ENCODE measurements at places on chromosomes 4 and X.

DNA sequence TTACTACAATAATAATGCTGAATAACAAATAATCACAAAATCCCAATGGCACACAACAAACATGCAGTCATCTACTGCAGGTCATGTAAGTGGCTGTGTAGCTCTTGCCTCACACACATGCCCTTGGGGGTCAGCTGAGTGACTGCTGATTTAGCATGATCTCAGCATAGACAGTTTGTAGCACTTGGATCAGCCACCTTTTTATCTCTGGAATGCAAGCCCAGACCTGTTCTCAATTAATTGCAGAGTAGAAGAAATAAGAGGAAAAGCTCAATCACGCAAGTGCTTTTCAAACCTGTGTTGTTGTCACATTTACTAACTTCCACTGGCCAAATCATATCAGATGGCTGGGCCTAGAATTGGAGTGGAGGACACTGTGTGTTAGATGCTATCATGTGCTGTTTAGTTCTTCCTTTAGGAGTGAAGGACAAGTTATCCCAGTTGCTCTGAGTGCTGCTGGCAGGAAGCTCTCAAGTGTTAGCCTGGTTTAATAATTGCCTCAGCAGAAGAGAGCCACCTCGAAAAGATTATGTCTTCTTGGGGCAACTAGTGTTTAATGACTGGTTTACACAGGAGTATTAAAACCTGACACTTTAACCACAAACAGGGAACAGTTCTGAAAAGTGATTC is 128.3 kb upstream of the EPHA5 start:
- no peak for DNase-seq

- no peak for DNase-seq
Measured at GRCh38 chrX:118538386-118538785, 42.8 kb downstream of the DOCK11 start.

DNA sequence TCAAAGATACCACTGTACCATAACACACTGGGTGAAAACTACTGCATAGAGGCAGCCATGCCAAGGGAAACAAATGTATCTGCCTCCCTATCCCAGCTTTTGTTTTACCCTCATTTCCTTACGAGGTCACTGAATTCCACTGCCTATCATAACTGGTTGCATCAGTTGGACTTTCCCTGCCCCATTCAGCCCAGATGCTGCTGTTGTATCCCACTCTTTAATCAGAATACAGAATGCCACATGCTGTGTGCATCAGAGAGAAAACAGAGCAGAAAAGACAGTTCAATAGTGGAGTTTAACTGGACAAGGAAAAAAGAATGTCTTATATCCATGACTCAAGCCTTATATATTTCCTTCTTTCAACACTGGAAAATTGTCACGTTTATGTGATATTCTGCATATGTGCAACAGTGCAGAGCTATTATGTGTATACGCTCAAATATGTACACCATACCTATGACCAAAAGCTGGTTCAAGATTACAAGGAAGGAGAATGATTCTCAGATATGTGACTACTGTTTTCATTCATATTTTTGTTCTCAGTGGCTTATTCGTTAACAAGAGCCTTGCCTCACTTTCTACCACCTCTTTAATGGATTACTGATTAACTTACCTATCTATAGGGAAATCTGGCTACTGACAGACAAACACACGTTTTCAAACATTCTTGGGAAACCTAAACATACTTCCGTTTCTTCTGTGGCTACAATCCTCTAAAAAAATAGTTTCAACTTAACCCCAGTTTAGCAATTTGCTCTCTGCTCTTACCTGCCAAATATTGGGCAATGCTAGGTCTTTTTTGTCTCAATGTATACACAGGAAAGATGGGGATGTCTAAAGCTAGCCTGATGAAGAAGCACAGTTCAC is 378.9 kb downstream of the SMARCA1 start:
- no peak for DNase-seq

DNA sequence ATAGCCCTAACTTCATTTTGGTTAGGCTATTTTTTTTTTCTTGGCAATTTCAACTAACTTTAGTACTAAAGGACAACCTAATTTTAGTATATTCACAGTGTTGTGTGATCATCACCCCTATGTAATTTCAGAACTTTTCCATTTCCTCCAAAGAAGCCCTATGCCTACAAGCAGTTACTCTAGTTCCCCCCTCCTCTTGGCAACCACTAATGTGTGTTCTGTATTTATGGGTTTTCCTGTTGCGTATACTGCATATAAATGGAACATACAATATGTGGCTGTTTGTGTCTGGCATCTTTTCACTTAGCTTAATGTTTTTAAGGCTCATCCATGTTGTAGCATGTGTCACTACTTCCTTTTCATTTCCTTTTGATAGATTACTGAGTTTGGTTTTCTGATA is 57.6 kb downstream of the N4BP2 start:
- no peak for DNase-seq

DNA sequence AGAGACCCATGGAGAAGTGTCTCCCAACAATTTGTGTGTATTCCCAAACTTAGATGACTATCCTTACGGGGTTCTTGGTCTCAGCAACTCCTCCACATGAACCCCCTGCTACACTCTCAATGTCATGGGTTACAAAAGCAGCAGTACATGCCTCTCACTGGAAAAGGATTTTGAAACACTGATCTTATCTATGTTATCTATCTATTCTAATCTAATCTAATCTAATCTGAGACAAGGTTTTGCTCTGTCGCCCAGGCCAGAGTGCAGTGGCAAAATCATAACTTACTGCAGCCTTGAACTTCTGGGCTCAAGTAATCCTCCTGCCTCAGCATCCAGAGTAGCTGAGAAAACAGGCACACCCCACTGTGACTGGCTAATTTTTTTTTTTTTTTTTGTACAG is 19.3 kb downstream of the TSPAN5 start:
- DNase-seq: no peak

DNA sequence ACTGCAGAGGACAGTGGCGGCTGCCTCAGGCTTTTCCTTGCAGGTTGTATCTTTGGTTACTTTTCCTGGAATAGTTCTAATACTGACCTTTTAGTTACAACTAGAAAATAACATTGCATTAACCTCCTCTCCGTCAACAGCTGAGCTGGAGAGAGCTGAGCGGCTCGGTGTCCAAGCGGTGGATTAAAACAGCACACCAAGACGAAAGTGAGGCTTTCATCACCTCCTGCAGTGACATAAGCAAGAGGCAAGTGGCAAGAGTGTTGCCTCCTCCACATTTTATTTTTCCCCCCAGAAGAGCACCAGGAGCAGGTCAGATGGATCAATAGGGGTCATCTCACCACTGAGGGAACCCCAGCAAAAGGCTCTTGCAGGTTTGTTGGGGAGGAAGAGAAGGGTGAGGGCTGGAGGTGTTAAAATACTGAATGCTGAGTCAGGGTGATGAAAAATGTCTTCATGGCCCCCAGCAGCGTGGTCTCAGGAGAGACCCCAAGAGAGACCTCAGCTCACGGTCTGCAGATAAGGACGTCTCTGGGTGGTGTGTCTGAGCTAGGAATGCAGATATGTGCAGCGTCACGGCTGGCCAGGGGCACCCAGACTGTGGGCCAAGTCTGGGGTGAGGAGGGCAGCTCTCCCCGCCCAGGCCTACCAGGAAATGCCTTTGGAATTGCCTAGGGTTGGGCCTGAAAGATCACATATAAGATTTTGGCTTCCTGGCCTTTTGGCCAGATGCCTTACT is 50.3 kb downstream of the CASP3 start:
- DNase-seq: no peak

DNA sequence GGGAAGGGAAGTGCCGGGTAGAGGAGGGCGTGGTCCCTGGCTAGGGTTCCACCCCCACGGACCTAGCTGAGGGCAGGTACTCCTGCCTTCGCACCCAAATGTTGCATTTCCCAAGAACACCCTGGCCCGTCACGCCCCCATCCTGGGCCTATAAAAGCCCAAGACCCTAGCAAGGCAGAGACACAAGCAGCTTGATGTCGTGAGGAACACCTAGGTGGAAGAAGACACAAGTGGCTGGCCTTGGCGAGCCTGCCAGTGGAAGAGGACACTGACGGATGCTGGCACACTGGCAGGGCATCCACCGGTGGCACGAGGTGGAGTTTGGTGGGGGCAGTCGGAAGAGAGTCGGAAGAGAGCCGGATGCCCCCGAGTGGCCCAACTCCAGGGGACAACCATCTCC is 244.8 kb upstream of the CTSO start:
- no peak for DNase-seq

DNA sequence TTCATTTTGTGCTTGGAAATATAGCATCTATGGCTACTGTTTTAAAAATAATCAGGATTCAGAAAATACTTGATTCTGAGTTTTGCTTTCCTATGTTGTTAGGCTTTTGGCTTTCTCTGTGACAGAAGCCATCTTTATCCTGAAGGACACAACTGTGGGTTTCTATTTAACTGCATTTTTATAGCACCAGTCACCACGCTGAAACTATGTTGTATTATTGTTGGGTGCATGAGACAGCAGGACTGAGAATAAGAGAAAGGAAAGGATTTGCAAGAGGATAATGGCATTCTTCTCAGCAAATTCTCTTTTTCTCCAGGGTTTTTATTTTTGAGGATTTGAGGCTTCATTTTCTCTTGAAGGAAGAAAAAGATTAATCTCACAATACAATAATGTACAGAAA is 10.1 kb upstream of the NEUROG2 start:
- no peak for DNase-seq

GRCh38 chr4:159046683-159047082 is 56.2 kb upstream of the RAPGEF2 start:
- no peak for DNase-seq

DNA sequence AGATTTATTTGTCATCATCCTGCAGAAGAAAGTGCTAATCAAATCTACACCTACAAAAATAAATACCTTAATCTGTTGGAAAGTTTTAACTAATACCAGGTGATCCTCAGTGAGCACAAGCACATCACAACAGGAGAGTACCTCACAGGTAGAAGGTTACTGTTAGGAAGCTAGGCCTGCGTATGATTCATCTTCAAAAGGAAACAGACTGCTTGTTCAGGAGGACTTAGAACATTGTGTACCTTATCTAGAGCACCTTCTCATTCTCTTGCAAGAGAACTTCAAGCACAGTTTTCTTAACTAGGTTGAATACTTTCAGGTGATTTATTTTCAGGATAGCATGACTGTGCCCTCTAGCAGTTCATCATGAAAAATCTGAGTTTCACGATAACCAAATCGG is 54.2 kb downstream of the MND1 start:
- no peak for DNase-seq

GRCh38 chr4:65658117-65658516 is 12.2 kb downstream of the EPHA5 start:
- DNase-seq: no peak

DNA sequence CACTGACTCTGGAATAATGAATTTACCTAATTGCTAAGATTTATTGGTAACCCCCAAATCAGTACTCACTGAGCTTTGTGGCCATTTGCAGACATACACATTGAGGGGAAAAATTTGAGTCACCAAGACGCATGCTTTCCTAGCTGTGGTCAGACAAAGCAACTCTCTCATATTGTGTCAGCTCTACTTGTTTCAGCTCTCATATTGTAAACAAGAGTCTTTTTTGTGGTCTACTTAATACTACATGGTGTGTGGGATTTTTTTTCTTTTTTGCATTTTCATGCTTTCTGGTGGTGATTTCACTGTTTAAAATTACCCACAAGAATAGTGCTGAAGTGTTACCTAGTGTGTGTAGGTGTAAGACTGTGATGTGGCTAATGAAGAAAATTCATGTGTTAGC is 428.2 kb upstream of the GALNT7 start:
- no peak for DNase-seq

DNA sequence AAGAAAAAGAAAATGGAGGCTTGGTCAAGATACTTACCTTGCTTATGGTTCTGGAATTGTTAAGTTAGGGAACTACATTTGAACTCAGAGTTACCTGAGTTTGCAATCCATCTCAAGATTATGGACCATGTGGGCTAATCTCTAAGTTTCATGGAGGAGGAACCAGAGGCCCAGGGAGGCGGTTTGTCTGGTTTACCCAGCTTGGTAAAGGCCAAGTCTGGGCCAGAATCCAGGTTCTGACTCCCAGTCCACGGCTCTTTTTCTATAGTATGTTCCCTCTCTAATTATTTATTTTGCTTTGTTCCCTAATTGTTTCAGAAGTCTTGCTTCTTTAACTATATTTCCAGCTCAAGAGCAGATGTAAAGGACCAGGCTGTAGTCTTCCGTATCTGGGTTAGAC is 168.1 kb downstream of the FRAS1 start:
- no peak for DNase-seq

DNA sequence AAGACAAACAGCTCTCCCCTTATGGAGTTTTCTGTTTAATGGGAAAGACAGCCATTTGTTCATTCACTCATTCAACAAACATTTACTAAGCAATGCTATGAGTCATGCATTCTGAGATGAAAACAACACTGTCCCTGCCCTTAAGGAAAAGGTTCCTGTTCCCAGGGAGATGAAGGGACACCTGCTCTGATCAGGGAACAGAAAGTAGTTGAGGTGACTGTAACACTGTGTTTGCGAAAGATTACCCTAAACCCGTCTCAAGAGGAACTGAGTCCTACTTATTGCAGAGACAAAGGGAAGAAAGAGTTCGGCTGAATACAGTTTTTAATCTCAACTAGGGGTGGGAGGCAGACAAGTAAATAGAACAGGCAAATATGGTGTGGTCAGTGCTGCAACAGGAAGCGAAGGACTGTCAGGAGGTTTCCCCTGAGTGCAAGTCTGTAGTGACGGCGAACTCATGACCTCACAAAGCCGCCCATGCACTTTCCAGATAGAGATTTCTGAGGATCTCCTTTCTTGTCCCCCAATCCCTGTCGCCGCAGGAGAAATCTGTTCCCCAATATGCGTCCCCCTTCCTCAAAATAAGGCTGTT is 712 bp downstream of the STX18 start:
- DNase-seq: no peak

DNA sequence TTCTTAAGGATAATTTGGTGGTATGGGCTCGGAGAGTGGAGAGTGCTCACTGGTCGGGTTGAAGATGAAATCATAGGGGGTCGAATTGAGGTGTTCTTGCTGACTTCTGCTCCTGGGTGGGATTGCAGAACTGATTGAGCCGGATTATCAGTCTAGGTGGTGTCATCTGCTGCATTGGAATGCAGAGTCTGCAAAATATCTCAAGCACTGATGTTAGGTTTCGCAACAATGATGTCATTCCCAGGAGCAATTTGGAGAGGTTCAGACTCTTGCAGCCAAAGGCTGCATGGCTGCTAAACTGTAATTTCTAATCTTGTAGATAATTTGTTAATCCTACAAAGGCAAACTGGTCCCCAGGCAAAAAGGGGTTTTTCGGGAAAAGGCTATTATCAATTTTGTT is 67.7 kb downstream of the RHOH start:
- no peak for DNase-seq

- DNase-seq: no peak
Measured at GRCh38 chrX:136870064-136870463, 10.5 kb downstream of the RBMX start.

GRCh38 chr4:40228497-40229365 is 31.9 kb downstream of the RHOH start:
- DNase-seq: no peak

- no peak for DNase-seq
Measured at GRCh38 chr4:123471655-123472369, 75.2 kb downstream of the SPRY1 start.

DNA sequence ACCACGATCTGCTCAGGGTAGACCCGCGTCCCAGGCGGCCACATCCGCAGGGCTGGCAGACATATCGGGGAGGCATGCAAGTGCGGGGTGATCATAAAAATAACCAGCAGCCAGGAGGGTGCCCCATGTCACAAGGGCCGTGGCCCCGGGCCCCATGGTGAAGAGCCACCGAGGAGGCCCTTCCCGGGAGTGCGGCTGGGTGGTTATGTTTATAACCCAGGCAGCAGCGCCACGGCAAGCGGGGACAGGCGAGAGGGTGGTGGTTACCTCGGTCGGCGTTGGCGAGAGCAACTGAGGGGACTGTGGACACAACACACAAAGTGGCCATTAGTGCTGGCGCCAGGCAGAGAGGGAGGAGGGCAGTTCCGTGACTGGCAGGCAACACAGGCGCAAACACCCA is 92.7 kb upstream of the AFAP1 start:
- DNase-seq: no peak
